ENCODE measurements at places on chromosomes 16 and 17. TPM values are rescaled to one million over a fixed set of nuclear protein-coding genes. Genes with fewer than 3 reads are reported as not detected.

Gene TRIM72
- not detected for total RNA-seq

Gene HCRT
- not detected for total RNA-seq

Gene HEATR3
- total RNA-seq, result 30.6 TPM

Gene ADAD2
- total RNA-seq, result not detected

Gene OR2C1
- total RNA-seq, result not detected

Gene CD300LG
- total RNA-seq, result 0.34 TPM

Gene PAGR1
- total RNA-seq, result 30.1 TPM

Gene KIAA0513
- total RNA-seq, result 26.1 TPM

Gene TM4SF5
- total RNA-seq, result not detected

Gene ALOXE3
- 0.05 TPM for total RNA-seq

Gene SDR42E1
- total RNA-seq, result 8.7 TPM

Gene CEMP1
- total RNA-seq, result not detected

Gene PRKAR1A
- total RNA-seq, result 572 TPM

Gene SLC5A10
- not detected for total RNA-seq

Gene TRAPPC1
- 67.5 TPM for total RNA-seq

Gene IRX5
- total RNA-seq, result 0.51 TPM

Gene MT1G
- total RNA-seq, result not detected

Gene KRTAP4-1
- not detected for total RNA-seq

Gene KANSL1
- total RNA-seq, result 52.9 TPM

Gene RHBDL1
- total RNA-seq, result 0.05 TPM

Gene BCL6B
- 140 TPM for total RNA-seq

Gene GPRC5C
- total RNA-seq, result 1.8 TPM

Gene AANAT
- total RNA-seq, result not detected

Gene MATCAP1
- total RNA-seq, result 11.4 TPM

Gene MARVELD3
- total RNA-seq, result not detected

Gene IL21R
- total RNA-seq, result under 0.01 TPM

Gene CHD9NB
- total RNA-seq, result 1.9 TPM

Gene CES2
- total RNA-seq, result 21.2 TPM

Gene MEOX1
- 0.05 TPM for total RNA-seq

Gene GAS2L2
- 0.05 TPM for total RNA-seq

Gene C16orf92
- not detected for total RNA-seq

Gene UNC45B
- not detected for total RNA-seq

Gene SIAH1
- 35.6 TPM for total RNA-seq

Gene LRRC46
- total RNA-seq, result 0.05 TPM

Gene SLC38A8
- not detected for total RNA-seq

Gene RGS11
- total RNA-seq, result 0.19 TPM

Gene RASL10B
- 0.09 TPM for total RNA-seq

Gene KRT32
- total RNA-seq, result not detected

Gene NPIPB8
- not detected for total RNA-seq

Gene GOSR2
- 46.6 TPM for total RNA-seq

Gene CD300A
- total RNA-seq, result not detected

Gene TERB1
- not detected for total RNA-seq

Gene MED1
- total RNA-seq, result 18.9 TPM

Gene FGF11
- total RNA-seq, result 0.51 TPM
